ENCODE measurements at places on chromosomes 12 and 14.

DNA sequence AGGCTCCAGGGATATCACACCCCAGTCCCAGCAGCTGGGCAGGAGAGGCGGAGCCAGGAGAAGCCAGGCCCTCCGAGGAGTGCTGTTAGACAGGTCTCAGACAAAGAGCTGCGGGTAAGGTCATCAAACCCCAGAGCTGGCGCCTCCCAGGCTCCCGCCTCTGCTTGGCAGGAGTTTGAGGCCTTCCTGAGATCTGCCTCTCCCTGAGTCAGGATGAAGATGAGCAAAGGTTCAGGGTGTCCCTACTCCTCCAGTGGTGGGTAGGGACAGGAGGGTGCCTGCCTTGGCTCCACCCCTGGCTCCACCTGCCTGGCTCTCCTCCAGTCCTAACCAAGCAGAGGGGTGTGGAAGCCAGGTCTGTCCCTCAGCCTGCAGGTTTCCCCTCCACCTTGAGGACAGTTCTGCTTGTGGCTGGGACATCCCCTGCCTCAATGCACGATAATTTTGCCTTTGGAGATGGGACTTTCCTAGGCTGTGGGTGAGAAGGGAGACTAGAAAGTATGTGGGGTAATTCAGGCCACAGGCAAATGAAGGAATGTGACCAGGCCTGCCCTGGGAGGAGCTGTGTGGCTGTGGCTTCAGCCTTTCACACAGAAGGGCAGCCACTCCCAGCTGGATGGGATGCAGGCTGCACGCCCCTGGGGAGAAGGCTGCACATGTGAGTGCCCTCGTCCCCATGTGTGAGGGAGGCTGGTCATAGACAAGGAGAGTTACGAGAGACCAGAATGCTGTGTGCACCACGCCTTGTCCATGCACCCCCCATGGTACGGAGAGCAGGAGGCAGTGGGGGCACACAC, 2.2 kb downstream of the PLEKHG6 start:
- DNase-seq: no peak

DNA sequence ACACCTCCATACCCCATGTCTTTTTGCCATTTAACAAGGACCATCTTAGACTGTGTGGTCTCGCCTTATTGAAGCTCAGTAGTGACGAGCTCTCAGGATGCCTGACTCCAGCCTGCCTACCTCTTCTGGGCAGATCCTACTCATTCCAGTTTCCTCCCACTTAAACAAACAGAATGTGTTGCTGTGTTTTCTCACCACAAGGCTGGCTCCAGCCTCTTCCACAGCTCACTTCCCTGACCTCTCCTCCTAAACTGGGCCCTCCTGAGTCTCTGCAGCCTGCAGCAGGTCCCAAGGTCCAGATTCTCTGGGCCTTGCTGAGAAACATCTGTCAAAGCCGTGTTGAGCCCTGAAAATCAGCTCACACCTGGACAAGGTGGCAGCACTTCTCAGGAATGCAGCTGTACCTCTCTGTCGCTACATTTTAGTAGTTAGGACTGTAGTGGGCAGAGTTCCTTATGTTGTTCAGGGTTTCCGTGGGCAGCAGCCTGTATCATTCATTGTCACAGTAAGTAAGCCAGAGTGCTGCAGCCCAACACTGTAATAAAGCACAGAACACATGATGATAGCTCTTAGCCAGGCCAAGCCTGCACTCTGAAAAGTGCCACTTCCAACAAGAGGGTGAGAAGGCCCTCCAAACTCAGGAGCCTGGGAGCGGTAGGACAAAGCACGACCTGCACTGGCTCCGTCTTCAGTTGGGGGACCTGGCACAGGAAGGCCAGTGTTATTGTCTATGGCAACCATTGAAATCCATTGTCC, 68.5 kb downstream of the NKX2-1 start:
- no peak for DNase-seq

GRCh38 chr14:101022121-101022520, 118.6 kb upstream of the RTL1 start:
- DNase-seq: no peak

DNA sequence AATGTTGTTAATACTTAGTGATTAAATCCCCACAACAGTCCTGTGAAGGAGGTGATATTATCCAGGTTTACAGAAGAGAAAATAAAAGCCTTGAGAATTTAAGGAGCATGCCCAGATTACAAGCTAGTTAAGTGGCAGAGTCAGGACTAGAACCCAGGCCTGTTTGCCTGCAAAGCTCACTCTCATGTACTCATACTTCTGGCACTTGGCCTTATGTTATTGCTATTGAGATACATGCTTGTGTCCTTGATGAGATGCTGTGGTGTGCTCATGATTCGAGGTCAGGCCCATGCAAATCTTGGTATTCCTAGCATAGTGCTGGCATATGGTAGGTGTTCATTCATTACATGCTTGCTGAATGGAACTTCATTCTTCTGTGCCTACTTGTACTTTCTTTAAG, 7.6 kb upstream of the EID3 start:
- DNase-seq: no peak

GRCh38 chr12:113240395-113240794, 19.1 kb downstream of the TPCN1 start:
- no peak for DNase-seq

DNA sequence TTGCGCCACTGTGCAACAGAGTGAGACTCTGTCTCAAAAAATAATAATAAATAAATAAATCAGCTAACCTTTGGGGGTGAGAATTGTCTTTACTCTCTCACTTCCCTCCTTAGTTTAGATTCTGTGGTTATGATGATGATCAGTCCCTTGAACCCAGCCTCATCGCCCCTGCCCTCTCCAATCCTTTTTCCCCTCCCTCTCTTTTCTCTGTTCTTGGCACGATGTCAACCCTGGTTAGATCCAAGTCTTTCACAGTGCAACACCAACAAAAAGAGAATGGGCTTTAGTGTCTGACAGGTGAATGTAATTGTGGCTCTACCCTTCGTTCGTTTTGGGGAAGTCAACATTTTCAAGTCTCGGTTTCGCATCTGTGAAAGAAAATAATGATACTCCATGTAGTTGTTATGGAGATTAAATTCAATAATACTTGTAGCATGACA, 59.0 kb downstream of the NTN4 start:
- DNase-seq: no peak

DNA sequence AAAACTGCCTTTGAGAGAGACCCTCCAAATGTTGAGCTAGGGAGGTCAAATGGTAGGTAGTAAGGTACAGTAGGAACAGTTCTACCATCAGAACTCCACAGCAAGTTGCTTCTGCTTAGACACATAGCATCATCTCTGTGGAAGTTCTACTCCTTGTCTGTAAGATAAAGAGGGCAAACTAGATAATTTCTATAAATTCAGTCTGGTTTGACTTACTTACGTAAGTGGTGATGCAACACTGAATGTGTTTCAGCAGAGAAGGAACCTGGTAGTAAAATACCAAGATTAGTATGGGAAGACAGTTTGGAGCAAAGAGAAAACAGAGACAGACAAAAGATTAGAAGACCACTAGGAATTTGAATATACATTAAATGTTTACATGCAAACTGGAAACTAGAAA, 42.0 kb downstream of the KITLG start:
- DNase-seq: no peak

- DNase-seq: no peak
Observed at GRCh38 chr14:69532561-69533340, 41.9 kb downstream of the CCDC177 start.

GRCh38 chr12:46391630-46392029, 19.1 kb upstream of the SLC38A2 start:
- no peak for DNase-seq
